ENCODE measurements at places on chromosomes 7 and 10. TPM values are rescaled to one million over a fixed set of nuclear protein-coding genes. Genes with fewer than 3 reads are reported as not detected.

MYPN gene
- total RNA-seq: 57.4 TPM

TAS2R41 gene
- not detected for total RNA-seq

DRGX gene
- total RNA-seq: not detected

RAPGEF5 gene
- total RNA-seq: 29.7 TPM

MORN4 gene
- total RNA-seq: 1.0 TPM

CYP3A4 gene
- not detected for total RNA-seq

AHR gene
- total RNA-seq: 25.1 TPM

KCNH2 gene
- total RNA-seq: 7.3 TPM

HECTD2 gene
- 14.6 TPM for total RNA-seq

HKDC1 gene
- not detected for total RNA-seq

CPA1 gene
- 2.6 TPM for total RNA-seq

ELOVL3 gene
- total RNA-seq: not detected

RBP3 gene
- not detected for total RNA-seq

GRB10 gene
- total RNA-seq: 17.7 TPM

OR2A12 gene
- not detected for total RNA-seq

TMEM196 gene
- total RNA-seq: 0.52 TPM

EPHB6 gene
- total RNA-seq: 1.0 TPM

SPOCK2 gene
- total RNA-seq: 2.6 TPM

LRRC18 gene
- under 0.01 TPM for total RNA-seq

NMT2 gene
- total RNA-seq: 14.6 TPM

ZWINT gene
- 10.4 TPM for total RNA-seq

RADIL gene
- 1.0 TPM for total RNA-seq

ACBD7 gene
- total RNA-seq: 1.6 TPM

TRIL gene
- 15.1 TPM for total RNA-seq
